Fibroblast of mammary gland (primary cell): ENCODE measurements at places on chromosomes 3 and 15.

- no peak for DNase-seq
Observed at GRCh38 chr15:99425657-99426301, 140.0 kb upstream of the MEF2A start.

DNA sequence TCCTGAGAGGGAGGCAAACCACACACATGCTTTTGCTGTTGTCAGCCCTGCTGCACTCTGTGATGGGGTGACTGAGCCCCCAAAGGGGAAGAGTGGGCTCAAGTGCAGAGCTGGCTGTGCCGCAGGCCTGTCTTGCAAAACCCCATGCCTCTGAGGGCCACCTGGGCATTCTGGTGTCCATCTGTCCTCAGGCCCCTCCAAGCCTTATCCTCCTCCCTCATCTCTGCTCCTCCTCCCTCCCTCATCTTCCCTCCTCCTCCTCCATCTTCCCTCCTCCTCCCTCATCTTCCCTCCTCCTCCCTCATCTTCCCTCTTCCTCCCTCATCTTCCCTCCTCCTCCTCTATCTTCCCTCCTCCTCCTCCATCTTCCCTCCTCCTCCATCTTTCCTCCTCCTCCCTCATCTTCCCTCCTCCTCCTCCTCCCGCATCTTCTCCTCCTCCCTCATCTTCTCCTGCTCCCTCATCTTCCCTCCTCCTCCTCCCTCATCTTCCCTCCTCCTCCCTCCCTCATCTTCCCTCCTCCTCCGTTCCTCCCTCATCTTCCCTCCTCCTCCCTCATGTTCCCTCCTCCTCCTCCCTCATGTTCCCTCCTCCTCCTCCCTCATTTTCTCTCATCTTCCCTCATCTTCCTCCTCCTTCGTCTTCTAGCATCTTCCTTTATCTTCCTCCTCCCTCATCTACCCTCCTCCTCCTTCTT, 40.6 kb downstream of the CHDH start:
- no peak for DNase-seq

DNA sequence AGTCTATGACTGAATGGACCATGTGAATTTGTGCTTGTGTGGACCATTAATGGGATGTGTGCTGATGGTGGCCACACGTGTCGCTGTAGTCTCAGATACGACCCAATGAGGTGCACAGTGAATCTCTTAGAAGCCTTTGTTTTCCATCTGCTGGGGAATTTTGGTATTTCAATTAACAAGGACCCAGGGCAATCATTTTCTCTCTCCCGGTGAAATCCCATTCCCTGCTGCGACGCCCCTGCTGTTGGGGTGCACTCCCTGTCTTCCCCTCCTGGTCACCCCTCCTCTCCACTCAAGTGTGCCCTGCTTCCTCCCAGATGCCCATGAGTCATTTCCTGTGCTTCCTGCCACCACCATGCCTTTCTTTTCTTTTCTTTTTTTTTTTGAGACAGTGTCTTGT, 32.7 kb downstream of the EBLN2 start:
- DNase-seq, result no peak

DNA sequence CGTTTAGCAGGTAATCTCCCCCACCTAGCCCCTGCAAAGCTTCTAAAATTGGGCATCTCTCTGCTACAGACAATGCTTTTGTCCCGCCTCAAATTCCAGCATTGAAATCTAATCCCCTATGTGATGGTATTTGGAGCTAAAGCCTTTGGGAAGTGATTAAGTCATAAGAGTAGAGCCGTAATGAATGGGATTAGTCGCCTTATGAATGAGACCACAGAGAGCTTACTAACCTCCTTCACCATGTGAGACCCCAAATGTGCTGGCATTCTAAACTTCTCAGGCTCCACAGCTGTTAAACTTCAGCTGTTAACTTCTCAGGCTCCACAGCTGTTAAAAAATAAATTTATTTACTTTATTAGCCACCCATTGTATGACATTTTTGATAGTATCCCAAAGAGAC, 374.2 kb upstream of the BCHE start:
- no peak for DNase-seq

DNA sequence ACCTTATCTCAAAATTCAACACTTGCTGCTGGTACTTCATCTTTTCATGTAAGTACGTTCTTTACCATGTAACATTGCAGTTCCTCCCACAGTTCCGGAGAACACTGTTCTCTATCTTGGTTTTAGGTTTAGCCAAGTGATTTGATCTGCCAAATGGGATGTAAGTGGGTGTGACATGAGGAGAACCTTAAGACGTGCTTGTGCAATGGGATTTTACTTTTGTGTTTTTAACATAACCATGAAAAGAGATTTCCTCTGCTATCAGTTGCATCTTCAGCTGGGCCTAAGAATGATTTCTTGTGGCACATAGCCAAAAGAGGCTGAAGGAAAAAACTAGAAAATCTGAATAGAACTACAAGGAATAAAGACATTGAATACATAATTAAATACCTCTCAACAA, 894.5 kb upstream of the ALCAM start:
- DNase-seq, result no peak
